NCI-H1694 treated with DMSO at 0.1 percent for 48 hours (cell line): ENCODE measurements at places on chromosomes 16 and 17.

- DNase-seq, result no peak
Measured at GRCh38 chr17:6936370-6937028, 59.4 kb upstream of the ALOX12 start.

DNA sequence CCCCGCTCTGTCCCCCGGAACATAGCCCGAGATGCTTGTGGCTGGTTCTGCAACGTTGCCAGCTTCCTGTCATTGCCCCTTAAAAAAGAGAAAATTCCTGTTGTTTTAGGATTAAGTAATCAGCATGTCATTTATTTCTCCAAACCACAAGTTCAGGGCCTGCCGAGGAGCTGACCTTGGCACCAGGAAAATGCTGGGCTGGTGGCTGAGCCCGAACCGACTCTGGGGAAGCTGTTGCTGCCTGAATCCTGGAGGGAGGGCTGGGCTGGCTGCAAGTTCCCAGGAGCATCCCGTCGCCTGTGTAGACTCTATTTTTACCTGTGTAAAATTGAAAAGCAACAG, 130.9 kb upstream of the FOXF1 start:
- no peak for DNase-seq

GRCh38 chr17:16273499-16273898, 56.5 kb downstream of the PIGL start:
- no peak for DNase-seq

DNA sequence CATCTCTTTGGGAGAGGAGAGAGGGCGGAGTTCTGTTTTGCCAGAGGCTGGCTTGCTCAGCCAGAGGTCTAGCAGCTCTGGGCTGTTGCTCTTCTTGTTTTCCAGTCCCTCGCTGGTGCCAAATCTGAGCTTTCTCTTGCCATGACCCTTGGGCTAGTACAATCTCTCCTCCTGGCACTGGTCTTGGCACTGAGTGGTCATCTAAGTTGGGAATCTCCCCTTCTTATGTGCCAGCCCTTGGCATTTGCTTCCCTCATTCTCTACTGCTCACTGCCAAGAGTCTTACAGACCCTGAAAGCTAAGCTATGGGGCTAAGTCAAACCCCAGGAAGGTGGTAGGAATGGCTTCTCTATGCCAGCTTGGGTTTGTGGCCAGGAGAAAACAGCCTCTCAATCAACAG, 148.6 kb downstream of the SHISA6 start:
- no peak for DNase-seq

GRCh38 chr17:75404731-75405364, 630 bp downstream of the GRB2 start:
- DNase-seq, result no peak

DNA sequence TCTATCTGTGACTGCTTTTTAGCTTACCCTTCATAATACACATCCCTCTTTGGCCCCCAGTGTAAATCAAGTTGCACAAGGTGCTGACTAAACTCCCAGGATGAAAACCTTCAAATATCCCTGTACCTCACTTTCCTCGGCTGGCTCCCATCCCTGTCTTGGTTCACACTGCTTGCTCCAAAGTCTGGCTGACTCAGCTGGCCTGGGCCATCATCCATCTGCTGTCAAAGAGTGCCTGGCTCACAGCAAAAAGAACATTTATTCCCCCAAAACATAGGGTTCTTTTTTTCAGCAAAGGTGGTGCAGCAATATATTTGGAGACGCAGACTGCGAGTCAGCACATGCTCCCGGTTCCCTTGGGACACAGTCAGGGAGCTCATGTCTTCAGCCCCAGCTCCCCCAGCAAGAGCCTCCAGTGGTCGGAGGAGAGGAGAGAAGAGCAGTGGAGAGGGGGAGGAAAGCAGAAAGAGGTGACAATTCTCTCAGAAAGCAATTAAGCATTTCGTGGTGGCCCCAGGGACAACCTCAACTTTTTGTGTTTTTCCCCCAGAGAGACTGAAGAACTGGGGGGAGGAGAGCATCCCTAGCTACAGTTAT, 26.1 kb downstream of the GPR142 start:
- no peak for DNase-seq

DNA sequence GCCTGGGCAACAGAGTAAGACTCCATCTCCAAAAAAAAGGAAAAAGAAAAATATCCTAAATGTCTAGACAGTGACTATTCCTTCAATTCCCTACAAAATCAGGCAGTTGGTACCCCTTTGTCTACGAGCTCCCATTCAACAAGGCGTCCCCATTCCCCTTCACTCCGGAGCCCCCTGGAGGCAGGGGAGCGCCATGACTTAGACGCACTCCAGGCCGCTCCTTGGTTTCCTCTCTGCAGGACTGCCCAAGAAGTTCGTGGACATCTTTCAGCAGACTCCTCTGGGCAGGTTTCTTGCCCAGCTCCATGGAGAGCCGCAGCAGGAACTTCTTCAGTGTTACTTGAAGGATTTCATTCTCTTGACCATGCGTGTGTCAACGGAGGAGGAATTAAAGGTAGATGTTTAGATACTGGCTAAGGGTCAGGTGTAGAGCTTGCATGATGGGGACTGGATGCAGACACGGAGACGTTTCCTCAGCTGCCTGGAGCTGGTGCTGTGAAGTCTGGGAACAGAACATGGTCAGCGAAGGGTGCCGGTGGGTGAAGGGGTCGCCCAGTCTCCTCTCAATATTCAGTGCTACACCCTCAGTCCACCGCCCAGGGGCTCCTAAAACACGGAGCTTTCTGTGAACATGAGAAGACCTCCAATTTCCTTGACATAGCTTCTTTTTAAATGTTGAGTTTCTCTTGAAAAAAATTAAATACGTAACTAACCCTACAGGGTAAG, 53.3 kb upstream of the ENDOV start:
- no peak for DNase-seq

DNA sequence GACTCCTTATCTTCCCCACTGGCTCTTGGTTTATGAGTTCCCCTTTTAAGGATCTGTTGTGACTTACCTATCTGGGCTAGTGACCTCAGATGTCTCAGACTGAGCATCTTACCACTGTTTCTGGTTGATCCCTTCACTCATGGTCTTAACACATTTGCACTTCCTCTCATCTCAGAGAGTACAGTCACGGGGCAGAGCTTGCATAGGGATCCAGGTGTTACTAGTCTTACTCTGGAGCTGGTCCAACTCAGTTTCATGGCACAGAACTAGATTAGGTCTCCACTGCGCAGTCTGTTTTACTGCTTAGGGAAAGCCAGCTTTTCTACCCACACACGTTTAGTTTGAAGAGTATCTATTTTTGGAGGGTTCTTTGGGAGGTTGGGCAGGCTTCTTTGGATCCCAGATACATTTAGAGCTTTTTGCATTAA, 10.2 kb downstream of the GABARAPL2 start:
- DNase-seq, result no peak

DNA sequence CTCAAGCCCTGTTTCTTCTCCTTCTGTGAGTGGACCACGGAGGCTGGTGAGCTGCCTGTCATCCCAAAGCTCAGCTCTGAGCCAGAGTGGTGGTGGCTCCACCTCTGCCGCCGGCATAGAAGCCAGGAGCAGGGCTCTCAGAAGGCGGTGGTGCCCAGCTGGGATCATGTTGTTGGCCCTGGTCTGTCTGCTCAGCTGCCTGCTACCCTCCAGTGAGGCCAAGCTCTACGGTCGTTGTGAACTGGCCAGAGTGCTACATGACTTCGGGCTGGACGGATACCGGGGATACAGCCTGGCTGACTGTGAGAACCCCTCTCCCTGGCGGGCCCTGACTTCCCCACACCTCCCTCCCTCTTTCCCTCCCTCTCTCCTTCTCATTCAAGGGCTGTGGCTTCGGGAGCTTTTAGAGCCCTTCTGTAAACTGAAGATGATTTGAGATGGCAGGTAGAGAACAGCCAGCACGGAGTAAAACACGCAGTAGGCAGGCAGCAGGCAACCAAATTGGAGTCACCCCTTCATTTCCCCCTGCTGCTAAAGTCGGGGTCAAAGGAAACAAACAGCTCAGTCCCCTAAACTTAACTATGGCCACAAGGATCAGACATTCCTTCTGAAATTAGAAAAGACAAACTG, 3.9 kb downstream of the SPACA3 start:
- DNase-seq, result no peak

DNA sequence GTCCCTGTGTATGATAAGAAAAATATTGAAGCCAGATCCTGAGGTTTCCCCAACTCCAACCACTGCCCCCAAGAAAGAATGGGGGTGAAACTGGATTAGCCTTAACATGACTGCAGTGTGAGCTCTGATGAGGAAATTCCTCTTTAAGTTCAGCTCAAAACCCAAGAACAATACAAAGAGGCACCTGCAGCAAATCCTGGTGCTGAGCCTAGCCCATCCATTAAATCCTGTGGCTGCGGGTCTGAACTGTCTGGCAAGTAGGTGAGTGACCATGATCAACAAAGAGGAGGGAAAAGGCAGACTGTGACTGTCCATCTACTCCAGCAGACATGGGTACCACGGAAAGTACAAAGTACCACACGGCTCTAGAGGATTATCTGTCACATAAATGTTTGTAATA, 64.2 kb downstream of the CREBBP start:
- no peak for DNase-seq

DNA sequence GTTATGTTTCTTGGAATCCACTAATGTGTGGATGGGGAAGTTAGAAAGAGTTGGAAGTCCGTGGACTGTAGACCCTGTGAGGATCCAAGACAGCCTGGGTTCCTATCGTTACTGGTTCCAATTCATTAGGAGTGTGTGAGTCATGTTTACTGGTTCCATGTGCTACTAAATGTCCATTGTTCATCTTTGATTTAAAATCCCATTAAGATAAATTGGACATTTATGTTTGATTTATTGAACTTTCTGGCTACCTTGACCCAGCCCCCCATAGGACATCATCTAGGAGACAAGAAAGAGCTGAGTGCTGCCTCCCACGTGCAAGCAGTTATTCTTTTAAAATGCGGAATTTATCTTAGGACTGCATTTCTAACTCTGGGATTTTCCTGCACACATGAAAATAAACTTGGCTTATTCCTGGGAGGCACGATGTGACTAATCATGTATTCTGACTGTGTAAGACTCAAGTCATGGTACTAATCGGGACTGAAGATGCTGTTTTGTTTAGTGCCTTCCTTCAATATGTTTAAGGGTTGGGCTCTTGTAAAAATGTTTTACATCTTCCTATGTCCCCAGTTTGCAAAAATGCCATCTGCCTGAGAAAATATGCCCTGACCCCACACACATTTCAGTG, 53.4 kb downstream of the RGS9 start:
- DNase-seq, result no peak

DNA sequence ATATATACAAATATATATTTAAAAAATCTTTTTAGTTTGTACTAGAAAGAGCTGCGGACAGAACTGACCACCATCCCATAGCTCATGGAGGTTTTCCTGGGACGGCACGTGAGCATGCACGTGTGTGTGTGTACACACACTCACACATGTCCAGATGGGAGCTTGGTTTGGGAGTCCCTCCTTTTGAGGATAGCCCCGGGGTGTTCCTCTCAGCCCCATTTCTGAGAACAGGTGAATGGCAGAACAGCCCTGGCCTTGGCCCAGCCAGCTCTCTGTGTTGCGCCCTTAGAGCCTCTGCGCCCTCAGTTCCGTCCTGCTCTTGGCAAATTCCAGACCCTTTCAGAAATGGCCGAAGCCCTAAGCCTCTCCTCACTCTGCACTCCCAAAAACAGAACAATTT, 70.1 kb downstream of the AMFR start:
- DNase-seq, result no peak

GRCh38 chr16:57525761-57526160, 10.6 kb downstream of the CCDC102A start:
- DNase-seq, result no peak

DNA sequence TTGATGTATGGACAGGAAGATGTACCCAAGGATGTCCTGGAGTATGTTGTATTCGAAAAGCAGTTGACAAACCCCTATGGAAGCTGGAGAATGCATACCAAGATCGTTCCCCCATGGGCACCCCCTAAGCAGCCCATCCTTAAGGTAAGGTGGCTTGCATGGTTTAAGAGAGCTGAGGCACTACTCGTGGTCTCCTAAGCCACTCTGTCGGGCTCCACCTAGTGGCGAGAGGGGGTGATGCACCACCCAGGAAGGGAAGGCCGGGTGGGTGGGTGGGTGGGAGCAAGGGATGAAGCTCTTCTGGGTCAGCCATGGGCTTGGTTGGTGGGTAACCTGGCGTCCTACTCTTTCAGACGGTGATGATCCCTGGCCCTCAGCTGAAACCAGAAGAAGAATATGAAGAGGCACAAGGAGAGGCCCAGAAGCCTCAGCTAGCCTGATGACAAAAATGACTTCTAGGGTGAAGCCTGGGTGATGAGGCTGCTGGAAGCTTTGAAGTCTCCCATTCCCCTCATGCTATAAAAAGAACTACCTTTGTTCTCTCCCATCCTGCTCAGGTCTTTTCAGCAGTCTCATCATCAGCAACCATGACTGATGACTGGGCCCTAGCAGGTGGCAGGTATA, 21.5 kb downstream of the GPR179 start:
- no peak for DNase-seq

DNA sequence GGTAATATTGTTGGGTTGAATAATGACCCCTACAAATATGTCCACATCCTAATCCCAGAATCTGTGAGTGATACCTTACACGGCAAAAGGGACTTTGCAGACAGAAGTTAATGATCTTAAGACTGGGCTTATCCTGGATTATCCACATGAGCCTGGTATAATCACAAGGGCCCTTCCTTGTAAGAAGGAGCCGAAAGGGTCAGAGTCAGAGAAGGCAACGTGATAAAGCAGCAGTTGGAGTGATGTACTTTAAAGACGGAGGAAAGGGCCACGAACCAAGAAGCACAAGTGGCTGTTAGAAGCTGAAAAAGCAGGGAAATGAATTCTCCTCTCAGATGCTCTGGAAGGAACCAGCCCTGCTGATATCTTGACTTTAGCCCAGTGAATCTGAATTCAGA, 137.8 kb downstream of the UTP18 start:
- no peak for DNase-seq

DNA sequence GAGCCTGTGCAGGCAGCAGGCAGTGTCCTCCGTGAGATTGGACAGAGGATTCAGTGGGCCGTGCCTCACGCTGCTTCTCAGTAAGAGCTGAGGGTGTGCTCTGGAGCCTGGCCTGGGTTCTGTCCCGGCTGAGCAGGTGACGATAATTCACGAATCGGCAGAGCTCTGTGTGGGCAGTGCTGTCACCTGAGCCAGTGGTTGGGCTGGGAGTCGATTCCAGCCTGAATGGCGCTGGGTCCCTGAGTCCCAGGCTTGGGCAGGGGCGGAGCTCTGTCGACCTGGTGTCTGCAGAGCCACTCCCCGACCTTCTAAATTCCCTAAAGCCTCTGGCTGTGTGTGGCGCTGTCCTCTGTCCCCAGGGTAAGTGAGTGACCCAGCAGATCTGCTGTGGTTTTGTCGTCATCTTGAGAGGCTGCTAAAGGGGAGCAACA, 8.4 kb downstream of the ACSF3 start:
- no peak for DNase-seq

DNA sequence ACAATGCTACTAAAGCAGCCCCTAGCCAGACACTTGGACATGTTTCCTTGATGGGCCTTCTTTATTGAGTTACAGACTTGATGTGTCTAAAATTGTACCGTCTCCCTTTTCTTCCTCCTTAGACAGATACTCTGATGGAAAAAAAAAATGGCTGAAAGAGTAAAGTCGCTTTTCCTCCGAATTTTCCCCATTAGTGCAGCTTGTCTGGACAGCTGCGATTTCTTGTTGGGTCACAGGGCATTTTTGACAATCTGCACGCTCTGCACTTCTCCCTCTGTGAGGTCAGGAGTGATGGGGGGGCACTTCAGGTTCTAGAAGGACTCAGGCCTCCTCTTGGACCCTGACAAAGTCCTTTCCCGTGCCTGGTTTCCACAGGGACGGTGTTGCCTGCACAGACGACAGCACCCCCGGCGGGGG, 968 bp upstream of the PRKAR1A start:
- DNase-seq, result peak; percentile 22
